ENCODE measurements at places on chromosomes 6 and 20.
A peak's percentile ranks its signal among the peaks of the same experiment; 100 is the strongest.

GRCh38 chr6:83960664-83961063, 72.9 kb upstream of the MRAP2 start:
- no peak for DNase-seq

GRCh38 chr6:46217671-46218131, 46.9 kb upstream of the ENPP5 start:
- DNase-seq: no peak

DNA sequence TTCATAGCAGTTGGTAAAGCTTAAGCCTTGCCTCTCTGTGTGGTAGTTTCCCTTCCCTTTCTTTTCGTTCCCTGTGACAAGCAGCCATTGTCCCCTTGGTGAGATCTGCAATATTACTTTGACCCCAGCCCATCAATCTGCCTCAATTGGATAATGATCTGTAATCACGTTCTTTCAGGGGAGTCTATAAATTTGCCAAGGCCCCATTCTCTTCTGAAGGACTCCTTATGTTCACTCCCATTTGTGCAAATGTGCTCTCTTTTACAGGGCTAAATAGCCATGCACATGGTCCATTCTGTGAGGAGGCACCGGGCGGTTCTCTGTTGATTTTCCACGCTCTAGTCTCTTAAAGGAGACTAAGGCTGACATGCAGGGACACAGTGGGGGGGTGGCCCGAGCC, 660.4 kb upstream of the SLC35B3 start:
- no peak for DNase-seq

- DNase-seq: no peak
These were observed 9.3 kb upstream of the LAMA5 start for GRCh38 chr20:62376112-62377063.

GRCh38 chr6:109644131-109644530, 46.9 kb downstream of the AK9 start:
- DNase-seq: no peak

DNA sequence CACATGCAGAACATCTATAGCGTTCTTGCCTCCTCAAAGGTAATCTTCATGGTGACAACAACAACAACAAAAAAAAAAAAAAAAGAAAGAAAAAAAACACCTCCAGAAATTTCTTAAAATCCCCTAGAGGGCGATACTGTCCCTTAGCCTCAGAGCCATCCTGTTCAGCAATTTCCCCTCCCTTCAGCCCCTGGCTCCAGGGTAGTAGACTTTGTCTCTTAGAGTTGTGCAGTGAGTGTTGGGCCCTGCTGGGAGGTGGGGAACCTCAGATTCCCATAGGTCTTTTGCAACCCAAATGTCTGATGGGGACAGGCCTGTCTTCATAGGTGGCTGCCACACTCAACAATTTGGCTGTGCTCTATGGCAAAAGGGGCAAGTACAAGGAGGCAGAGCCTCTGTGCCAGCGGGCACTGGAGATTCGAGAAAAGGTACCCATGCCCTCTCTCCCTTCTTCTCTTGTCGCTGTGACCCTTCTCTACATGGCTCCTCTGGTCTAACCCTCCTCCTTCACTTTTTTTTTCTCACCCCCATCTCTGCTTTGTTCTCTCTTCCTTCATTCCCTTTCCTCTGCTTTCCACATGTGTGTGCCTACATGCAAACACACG, 6.0 kb upstream of the PTK7 start:
- DNase-seq: peak; percentile 56

DNA sequence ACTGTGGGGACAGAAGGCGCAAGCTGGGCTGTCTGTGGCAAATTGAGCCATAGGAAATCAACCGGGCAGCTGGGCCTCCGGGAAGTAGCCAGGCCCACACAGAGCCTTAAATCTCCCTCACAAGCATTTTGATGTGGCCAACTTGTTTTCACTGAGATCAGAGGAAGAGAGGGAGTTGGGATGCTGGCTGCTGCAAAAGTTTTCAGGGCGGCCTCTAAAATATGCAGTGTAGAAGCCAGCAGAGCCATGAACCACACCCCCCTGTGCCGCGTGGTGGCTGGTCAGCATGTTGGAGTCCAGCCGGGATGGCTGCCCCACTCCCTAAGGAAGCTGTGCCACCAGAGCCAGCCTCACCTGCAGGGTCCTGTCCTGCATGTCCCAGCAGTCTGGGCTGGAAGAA, 167.4 kb downstream of the CDC5L start:
- no peak for DNase-seq

GRCh38 chr6:35360349-35361138, 18.2 kb downstream of the PPARD start:
- DNase-seq: peak; percentile 36

DNA sequence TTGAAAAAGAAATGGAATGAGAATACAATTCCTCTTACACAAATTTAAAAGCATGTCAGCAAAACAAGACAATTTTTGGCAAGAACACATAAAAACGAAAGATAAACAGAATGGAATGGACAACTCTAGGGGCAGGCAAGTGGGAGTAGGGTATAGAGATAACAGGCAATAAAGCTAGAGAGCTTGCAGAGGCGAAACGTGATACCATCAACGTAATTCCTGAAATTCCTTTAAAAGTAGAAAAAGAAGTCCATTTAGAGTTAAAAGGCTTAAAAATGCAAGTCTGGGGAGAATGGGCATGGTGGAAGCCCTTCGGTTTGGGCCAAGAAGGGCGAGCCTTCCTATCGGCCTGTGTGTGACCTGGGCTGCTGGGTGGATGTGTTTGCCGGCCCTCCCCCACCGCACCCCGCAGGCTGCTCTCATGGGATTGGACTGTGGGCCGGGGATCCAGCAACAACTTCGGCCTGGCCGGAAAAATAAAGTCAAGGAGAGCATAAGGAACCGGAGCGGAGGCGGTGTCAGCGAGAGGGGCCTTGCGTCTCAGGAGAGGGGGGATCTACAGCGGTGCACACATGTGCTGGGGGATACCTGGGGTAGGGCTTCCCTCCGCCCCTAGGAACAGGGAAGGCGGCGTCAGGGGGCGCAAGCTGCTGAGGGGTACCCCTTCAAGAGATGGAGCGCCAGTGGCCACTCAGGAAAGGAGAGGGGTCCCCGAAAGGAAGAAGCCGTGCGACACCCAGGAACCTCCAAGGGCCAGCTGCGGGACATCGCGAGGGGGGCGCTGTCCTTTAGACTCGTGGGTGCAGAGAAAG, 4.1 kb downstream of the TMEM239 start:
- no peak for DNase-seq

DNA sequence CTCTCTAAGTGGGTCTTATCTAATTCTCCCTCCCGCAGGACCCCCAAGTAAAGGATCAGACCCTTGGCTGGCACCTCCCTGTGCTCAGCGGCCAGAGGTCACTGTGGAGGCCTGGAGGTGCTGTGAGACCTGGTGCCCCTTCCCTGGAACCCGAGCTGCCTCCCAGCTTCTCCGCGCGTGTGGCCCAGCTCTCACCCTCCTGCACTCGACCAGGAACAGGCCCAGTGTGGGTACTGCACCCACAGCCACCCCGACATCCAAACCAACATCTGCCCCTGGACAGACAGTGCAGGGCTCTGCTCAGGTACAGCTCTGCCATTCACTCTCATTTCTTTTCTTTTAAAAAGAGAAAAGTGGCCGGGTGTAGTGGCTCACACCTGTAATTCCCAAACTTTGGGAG, 42.4 kb downstream of the TMEM242 start:
- DNase-seq: no peak

- no peak for DNase-seq
These were observed 7.7 kb upstream of the CD109 start for GRCh38 chr6:73688351-73688750.

DNA sequence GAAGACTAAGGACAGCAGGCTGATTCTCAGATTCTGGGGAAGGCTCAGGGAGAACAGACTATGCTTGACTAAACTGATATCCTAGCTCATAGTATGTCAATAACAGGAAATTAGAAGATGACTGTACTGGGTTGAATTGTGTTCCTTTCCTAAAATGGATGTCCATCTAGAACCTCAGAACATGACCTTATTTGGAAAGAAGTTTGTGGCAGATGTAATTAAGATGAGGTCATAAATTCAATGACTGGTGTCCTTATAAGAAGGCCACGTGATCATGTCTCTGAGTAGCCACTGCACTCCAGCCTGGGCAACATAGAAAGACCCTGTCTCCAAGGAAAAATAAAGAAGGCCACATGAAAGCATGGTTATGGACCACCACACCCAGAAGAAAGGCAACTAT, 113.9 kb upstream of the STMND1 start:
- DNase-seq: no peak

GRCh38 chr6:118504611-118505010, 43.5 kb upstream of the PLN start:
- DNase-seq: no peak

GRCh38 chr6:134666125-134666524, 283.8 kb downstream of the ALDH8A1 start:
- DNase-seq: no peak

GRCh38 chr6:13305288-13305687, 23.0 kb downstream of the TBC1D7 start:
- DNase-seq: no peak

GRCh38 chr6:36387440-36388303, at the start of gene ETV7:
ETV7 (minus strand) TSS chr6:36387669; CDS start chr6:36387541, 128 bp downstream.
- no peak for DNase-seq

GRCh38 chr6:105452924-105453756, 50.3 kb upstream of the PREP start:
- no peak for DNase-seq

DNA sequence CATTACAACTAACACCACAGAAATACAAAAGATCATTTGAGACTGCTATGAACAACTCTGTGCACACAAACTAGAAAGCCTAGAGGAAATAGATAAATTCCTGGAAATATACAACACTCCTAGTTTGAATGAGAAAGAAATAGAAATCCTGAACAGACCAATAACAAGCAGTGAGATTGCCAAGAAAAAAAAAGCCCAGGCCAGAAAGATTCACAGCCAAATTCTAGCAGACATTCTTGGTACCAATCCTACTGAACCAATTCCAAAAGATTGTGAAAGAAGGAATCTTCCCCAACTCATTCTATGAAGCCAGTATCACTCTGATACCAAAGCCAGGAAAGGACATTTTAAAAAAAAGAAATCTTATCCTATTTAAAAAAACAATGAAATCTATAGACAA, 7.0 kb upstream of the CDK19 start:
- DNase-seq: no peak

- no peak for DNase-seq
These were observed 120.4 kb downstream of the MYLK4 start for GRCh38 chr6:2630359-2630758.

DNA sequence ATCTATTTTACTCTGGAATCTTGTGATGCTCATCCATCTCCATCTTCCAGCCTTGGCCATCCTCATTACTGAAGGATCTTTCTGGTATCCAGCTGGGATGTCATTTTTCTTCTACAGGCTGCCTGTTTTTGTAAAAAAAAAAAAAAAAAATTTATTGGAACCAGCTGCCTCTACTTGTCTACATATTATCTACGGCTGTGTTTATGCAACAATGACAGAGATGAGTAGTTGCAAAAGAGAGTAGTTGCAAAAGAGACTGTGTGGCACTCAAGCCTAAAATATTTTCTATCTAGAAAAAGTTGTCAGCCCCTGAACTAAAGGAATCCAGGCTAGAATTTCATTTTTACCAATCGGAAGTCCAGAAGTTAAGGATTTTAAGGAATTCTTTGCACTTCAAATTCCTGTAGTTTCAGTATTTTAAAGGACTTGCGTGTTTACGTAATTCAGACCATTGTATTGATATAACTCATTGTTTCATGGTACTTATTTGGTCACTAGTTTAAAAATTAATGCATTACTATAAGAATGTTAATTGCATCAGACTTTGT, 38.6 kb upstream of the PLCG1 start:
- DNase-seq: no peak

GRCh38 chr6:31889331-31889972, 8.0 kb downstream of the EHMT2 start:
- DNase-seq: no peak

- no peak for DNase-seq
These were observed 156.7 kb downstream of the SYCP2 start for GRCh38 chr20:59776626-59777330.

GRCh38 chr6:753486-753885, 60.5 kb upstream of the EXOC2 start:
- DNase-seq: no peak

- DNase-seq: no peak
These were observed 5.4 kb downstream of the ADA start for GRCh38 chr20:44646023-44646640.

DNA sequence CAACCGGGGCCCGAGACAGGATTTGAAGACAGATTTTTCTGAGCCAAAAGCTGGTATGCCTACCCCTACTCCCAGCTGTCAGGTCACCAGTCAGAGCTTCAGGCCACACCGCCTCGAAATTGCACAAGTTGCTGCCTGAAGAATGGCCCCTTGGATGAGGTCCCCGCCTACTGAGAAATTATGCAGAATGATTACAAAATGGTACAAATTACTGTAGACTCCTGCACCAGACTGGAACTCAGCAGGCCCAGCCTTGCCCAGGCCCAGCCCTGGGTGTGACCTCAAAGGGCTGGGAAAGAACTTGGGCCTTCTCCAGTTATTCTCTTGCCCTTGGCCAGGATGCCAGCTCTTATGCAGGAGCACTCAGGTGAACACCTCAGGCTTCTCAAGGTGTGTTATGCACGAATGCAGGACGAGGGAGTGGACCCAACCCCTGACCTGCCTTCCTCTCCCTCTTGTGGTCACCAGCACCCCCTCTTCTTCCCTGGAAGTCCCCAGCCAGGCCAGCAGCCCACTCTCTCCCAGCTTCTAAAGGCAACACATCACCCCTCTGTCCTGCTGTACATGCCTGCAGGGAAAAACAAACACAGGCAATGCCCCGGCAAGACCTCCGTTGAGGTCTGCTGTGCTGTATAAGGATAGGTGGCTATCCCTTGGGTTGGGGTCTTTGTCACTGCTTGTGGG, 88.7 kb upstream of the NAA20 start:
- DNase-seq: no peak

- DNase-seq: no peak
These were observed 291.3 kb upstream of the PRDM1 start for GRCh38 chr6:105794870-105795269.

GRCh38 chr20:51339721-51340450, 202.6 kb downstream of the NFATC2 start:
- no peak for DNase-seq

DNA sequence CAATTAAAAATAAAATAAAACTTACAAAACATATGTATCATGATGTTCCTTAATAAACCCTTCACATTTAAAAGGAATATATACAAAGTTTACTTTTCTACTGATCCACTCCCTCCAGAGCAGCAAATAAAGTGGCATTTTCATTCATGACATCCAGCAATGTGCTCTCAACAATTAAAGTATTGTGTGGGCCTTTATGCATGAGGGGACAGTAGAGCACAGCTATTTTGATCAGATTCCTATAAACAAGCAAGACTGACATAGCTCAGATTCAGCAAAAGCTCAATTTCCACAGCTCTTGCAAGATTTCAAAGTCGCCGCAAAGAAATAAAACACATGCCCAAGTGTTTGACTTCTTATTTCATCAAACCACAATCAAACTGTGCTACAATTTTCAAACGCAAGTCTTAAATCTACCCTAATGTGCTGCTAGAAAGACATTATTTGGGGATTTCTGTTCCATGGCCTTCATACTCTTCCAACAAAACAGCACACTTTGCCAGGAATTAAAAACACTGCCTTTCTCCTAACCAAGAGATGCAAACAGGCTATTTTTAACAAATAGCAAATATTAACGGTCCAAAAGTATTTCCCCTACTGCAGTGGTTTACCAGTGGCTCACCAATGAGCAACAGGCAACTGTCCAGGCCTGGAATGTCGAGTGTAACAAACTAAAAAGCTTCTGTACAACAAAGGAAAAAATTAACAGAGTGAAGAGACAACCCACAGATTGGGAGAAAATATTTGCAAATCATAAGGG, 52.3 kb downstream of the MBOAT1 start:
- no peak for DNase-seq

- DNase-seq: no peak
These were observed 19.6 kb upstream of the BMP6 start for GRCh38 chr6:7706269-7706668.
